ENCODE measurements at places on chromosomes 12 and 14.
A peak's percentile ranks its signal among the peaks of the same experiment; 100 is the strongest.

GRCh38 chr14:92892589-92892988, 30.4 kb upstream of the CHGA start:
- no peak for DNase-seq

DNA sequence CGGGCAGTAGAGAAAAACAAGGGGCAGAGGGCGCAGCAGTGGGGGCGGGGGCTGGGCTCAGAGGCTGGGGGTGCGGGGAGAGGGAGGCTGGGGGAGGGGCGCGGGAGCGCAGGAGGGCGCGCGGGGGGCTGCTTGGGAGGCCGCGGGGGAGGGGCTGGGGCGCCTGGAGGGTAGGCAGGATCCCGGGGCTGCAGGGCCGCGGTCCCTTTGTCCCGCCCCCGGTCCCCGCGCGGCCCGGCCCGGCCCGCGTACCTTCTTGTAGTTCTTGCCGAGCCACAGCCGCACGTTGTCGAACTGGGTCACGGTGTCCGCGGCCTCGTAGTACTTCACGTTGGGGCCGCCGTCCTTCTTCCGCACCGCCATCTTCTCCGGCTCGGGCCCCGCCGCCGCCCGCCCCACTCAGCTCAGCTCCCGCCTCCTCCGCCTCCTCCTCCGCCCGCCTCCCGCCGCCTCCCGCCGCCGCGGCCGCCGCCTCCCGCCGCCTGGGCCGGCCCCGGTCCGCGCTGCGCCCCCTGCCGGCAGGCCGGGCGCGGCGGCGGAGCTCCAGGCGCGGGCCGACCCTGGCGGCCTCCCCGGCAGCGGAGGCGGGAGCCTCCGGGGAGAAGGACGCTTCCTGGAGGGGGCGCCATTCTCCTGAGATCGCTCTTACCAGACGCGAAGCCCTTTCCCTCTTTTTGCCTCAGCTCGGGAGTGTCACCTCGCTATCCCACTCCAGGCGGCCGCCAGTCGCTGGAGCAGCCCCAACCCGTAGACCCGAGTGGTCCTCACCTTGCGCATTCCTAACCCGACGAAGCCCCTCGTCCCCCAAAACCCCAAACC, at the start of gene SMARCC2:
Gene SMARCC2, minus strand, starts transcription at position 385 of the 819 bp plus-strand sequence. Its CDS starts 22 bp downstream, at position 363.
- DNase-seq: peak; percentile 90

DNA sequence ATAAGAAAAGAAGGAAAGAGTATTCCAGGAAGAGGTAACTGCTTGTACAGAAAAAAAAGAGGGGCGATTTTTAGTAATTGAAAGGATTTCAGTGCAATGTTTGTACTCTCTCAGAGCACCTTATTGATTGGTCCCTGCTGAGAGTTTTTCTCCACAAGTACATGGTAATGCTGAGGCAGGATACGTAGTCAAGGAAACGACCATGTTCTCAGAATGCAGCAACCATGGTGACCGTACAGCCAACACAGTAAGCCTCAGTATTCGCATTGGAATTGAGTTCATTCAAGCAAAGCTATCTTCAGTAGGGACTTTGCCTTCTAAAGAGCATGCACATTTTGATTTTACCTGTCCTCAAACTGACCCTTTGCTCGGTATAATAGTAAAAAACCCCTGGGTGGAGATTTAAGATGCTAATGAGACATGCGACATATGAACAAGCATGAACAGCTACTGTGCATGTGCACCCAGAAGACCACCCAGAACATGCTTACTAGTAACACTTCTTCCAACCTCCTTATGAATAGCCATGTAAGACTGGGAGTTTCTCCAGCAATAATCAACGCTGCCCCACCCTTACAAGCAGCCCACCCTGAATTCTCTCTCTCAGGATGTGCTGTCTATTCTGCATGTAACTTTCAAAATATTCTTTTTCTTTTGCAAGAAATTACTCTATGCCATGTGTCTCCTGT, 6.2 kb upstream of the SLC41A2 start:
- no peak for DNase-seq

DNA sequence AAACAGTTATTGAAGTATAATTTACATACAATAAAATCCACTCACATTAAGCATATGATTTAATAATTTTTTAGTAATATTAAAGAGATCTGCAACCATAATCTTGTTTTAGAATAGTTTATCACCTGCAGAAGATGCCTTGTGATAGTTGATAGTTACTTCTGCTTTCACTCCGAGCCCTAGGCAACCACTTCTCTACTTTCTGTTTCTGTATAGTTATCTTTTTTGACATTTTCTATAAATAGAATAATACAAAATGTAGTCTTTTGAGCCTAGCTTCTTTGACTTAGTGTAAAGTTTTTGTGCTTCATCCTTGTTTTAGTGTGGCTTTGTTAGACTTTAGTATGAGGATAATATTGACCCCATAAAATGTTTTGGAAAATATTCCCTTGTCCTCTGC, 111.0 kb downstream of the MNAT1 start:
- no peak for DNase-seq

GRCh38 chr14:20632448-20632830, 9.1 kb downstream of the OR6S1 start:
- DNase-seq: no peak

DNA sequence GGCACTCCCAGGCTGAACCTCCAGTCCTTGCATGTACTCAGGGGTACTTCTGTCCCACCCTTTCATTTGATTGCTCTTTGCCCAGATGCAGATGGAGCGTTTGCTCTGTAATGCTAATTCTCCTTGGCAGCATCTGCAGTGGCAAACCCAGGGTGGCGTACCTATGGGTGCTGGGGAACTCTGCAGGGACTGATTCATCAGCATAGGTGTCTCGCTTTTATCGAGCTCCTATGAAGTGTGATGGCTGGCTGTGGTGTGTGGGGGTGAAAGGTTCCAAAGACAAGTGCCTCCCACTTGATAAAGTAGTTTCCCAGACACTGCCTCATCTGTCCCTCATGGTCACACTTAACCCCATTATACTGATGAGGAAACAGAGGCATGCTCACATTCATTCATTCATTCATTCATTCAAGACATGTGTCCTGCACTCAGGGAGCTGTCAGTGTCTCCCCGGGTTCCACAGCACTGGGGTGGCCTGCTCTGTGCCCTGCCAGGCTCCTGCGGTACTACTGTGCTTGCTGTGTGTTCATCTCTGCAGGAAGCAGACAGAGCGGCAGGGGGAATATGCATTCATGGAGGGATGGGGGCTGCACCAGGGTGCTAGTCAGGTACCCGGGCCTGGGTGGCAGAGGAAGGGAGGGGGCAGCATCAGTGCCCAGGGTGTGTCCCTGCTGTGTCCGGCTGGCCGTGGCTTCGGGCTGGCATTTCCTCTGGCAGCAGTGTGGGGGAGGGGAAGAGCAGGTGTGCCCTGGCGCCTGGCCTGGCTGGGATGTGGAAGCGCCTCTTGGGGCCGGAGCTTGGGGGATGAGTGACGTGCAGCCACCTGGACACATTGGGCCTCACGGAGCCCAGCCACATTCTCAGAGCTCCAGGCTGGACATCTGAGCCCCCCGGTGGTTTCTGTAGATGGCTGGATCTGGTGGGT, 110.9 kb downstream of the TSPAN9 start:
- no peak for DNase-seq

DNA sequence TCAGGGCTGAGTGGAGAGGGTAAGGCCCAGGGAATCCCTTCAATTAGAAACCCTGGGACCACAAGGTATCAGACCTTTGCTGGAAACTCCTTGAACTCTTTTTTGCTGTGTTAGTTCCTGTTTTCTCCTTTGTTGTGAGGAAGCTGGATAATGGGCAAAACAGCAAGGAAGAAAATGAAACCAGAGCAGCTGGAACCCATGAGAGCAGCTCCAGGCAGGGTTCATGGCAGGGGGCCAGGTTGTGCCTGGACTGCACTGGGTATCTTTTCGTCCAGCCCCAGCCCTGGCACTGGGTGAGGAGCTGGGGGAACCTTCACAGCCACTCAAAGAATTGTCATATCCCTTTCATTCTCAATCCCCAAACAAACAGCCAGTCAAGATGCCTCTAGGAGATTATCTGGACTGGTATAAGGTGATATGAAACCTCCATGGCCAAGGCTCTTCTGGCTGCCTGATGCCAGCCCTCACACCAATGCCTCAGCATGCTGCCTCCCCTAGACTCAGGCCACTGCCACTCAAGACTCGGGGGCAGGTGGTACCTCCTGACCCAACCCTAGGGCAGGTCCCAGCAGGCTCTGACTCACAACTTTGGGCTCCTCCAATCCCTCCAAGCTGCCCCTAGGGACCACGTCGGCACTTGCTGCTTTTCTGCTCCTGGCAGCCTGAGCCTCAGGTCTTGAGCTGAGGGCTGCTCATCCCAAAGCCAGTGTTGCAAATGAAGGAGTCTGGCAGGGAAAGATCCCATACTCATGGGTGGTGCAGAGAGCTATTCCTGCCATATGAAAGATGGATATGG, 16.5 kb downstream of the FAM186B start:
- DNase-seq: no peak

GRCh38 chr14:86072116-86072894, 542.4 kb downstream of the FLRT2 start:
- no peak for DNase-seq

DNA sequence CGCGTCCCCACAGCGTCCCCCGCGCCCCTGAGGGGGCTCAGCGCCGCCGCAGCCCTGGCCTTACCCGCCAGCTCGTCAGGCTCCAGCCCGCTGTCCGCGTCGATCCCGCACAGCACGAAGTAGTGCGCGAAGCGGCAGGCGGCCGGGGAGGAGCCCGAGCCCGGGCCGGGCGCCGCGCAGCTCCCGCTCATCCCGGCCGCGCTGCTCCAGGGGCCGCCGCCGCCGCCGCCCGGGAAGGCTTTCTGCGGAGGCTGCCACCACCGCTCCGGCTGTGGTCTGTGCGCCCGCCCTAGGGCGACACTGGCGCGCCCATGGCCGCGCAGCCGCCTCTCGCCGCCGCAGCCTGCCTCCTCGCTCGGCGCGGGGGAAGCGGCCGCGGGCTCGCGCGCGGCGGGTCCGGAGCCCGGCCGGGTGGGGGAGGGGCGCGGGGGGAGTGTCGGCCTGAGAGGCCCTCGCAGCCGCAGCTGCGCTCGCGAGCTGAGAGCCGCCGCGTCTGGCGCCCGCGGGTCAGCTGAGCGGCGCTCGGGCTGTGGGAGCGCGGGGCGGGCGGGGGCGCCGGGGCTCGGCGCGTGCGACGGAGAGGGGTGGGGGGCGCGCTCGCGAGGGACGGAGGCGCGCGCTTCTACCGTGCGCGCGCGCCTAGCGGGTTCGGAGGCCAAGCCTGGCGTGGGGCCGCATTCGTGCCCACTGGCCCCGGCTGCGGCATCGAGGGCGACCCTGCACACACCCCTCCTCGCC, at the start of gene DENND5B:
Gene DENND5B, minus strand, starts transcription at position 495 of the 738 bp plus-strand sequence. Its CDS starts 304 bp downstream, at position 191.
- DNase-seq: peak; percentile 80

DNA sequence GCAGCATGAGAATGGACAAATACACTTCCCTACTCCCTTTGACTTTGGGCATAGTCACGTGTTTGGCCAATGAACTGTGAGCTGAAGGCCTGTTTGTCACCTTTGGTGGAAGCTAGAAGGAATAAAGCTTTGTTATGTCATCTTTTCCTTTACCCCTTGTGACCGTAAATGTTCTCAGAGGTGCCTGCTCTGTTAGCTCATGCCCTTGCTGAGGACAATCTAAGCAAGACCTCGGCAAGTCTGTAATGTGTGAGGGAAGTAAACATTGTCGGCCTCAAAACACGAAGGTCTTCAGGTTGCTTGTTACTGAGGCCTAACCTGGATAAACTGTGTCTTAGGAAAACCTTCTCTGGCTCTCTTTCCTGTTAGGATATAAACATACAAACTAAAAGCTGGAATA, 354.2 kb downstream of the TMEM132D start:
- no peak for DNase-seq

GRCh38 chr14:75609606-75610475, 31.4 kb downstream of the FLVCR2 start:
- no peak for DNase-seq

DNA sequence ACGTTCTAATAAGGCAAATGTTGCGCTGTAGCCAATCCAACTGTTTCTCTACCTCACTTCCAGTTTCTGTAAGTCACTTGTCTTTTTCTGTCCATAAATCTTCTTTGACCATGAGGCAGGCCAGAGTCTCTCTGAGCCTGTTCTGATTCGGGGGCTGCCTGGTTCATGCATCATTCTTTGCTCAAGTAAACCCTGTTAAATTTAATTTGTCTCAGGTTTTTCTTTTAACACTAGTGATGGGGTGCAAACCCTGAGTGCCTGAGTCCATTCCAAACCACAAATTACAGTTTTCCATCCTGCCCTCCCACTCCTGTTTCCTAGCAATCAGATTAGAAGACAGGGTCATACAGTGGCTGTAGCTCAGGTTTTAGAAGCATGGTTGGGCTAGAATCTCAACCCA, 41.9 kb downstream of the VWF start:
- DNase-seq: no peak

DNA sequence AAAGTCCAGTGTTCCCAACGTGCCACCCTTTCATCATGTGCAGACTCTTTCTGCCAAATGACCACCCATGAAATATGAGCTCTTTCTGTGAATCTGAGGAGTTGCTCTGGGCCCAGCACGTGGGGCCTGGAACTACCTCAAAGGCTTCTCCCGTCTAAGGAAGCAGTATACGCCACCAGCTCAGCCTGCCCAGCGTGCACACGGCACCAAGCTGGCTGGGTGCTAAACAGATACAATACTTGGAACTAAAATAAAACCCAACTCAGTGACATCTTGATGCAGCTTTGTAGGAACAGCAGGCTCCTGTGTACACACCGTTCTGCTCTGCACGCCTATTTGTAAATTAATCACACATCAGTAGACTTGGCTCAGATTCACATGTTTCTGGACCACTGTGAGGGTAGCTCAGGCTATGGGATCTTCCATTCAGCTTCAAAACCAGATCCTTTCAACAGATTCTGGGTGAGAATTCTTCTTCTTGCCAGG, 74.8 kb downstream of the ARL6IP4 start:
- no peak for DNase-seq

GRCh38 chr12:96235484-96235826, 41.3 kb downstream of the ELK3 start:
- DNase-seq: no peak

DNA sequence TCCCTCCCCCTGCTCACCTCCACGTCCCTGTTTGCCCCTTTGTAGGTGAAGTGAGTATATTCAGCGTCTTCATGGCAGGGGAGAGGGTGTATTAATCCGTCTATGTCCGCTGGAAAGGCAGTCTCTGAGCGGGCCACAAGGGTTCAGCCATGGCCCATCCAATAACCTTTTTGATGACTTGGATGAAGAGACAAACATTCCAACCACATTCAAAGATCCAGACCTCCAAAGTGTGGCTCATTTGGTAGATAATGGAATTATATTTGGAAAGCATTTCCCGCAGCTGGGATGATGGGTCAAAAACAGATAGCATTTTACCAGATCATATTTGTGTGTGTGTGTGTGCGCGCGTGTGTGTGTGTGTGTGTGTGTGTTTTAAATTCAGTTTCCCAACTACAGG, 345.9 kb downstream of the DPF3 start:
- no peak for DNase-seq

- DNase-seq: no peak
Measured at GRCh38 chr12:11759899-11760298, 110.4 kb downstream of the ETV6 start.

DNA sequence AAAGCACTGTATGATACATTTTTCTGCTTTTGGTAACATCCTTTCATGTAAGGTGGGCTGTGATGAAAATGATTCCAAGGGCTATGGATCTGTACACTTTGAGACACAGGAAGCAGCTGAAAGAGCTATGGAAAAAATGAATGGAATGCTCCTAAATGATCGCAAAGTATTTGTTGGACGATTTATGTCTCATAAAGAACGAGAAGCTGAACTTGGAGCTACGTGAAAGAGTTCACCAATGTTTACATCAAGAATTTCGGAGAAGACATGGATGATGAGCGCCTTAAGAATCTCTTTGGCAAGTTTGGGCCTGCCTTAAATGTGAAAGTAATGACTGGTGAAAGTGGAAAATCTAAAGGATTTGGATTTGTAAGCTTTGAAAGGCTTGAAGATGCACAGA, 22.1 kb upstream of the SRGAP1 start:
- no peak for DNase-seq

- DNase-seq: no peak
Measured at GRCh38 chr12:101243074-101243473, 33.0 kb upstream of the SLC5A8 start.
